ENCODE measurements at places on chromosomes 16 and 17.

DNA sequence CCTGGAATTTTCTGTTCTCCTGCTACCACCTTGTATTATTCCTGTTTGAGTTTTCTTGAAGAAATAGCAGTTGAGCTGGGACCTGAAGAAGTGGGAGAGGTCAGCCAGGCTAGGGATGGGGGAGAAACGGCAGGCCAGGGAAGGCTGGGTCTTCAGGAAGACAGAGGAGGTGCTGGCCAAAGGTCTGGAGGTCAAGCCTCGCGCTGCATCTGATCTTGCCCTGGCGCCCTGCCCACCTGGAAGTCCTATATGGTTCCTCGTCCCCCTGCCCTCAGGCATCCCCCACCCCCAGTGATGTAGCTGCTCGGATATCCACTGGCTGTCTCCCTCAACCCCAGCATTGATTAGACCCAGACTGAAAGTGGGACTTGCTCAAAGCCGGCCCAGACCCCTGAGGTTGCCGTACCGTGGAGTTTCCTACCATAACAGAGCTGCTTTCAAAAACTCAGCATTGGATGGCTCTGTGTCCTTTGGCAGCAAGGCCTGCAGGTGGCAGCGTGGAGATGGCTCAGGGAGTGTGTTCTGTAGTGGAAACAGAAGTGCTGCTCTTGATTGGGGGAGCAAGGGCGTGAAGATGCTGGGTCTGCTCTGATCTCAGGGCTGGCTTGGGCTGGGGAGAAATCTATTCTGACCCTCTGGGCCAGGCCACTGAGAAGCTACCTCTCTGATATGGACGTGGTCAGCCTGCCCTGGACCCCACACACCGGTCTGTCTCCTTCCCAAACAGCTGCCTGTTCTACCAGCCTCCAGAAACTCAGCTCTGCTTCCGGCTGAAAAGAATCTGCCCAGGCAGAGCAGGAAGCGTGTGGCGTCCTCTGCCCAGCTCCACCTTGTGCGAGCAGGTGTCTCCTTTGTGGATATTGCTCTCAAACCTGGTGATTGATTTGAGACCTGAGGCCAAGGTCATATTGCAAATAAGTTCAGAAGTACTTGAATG lies 107.0 kb upstream of the CACNG5 start:
- DNase-seq: peak; percentile 58

DNA sequence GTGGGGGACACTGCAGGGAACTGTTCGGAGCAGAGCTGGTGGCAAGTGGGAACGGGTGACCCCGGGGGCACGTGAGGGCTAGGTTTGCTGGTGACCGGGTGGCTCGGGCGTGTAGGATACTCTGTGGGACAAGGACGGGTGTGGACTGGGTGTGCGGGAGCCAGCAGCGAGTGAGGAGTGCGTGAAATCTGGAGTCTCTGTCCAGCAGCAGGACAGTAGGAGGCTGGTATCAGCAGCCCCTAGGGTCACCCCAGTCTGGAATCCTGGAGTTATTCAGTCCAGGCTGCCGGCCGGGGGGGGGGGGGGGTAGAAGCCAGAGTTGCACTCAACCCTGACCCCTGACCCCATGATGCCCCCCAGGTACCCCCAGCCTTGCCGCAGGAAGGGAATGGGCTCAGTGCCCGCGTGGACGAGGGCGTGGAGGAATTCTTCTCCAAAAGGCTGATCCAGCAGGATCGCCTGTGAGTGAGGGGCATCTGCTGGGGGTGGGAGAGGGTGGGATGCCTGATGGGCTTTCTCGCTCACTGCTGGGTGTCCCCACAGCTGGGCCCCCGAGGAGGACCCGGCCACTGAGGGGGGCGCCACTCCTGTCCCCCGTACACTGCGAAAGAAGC lies 6.2 kb downstream of the ACD start:
- DNase-seq: no peak

GRCh38 chr17:16215002-16215272 lies 397 bp downstream of the NCOR1 start:
- peak; percentile 18 for DNase-seq

DNA sequence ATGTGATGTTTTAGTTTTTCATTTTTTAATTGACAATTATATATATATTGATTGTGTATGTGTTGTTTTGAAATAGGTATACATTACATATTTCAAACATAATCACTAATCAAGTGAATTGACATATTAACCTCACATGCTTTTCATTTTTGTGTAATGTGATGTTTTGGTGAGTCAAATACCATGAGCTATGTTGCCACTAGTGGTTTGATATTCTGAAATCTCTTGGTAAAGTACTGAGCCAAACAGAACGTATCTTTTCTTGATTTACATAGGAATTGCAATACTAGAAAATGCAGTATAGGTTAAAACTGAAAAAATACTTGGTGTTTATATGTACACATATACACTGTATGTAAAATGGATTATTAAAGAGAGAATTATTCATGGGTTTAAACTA lies 65.2 kb upstream of the SIAH1 start:
- DNase-seq: no peak

DNA sequence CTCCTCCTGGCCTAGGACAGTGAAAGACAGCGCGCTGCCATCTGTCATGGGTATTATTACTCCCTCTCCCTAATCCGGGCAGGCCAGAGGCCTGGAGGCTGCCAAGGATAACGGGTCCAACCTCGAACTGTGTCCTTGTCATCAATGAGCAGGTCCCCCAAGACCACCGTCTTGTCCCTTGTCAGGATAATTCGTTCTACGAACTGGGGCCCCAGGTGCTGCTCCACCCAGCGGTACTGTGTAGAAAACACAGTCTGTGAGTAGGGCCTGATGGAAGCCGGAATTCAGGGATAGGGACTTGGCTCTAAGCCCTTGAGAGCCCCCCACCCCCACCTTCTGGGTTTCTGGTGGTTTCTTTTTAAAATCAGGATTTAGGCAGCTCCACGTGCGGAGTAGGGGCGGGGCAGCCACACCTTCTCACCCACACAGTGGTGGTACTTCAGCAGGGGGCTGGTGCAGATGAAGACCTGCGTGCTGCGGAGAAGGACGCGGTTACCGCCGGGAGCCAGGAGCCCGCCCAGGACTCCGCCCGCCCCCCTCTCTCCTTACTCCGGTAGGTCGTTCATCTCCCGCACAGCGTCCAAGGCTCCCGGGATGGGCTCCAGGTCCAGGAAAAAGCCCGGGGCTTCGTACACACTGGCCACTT lies 787 bp downstream of the NT5C start:
- peak; percentile 39 for DNase-seq

DNA sequence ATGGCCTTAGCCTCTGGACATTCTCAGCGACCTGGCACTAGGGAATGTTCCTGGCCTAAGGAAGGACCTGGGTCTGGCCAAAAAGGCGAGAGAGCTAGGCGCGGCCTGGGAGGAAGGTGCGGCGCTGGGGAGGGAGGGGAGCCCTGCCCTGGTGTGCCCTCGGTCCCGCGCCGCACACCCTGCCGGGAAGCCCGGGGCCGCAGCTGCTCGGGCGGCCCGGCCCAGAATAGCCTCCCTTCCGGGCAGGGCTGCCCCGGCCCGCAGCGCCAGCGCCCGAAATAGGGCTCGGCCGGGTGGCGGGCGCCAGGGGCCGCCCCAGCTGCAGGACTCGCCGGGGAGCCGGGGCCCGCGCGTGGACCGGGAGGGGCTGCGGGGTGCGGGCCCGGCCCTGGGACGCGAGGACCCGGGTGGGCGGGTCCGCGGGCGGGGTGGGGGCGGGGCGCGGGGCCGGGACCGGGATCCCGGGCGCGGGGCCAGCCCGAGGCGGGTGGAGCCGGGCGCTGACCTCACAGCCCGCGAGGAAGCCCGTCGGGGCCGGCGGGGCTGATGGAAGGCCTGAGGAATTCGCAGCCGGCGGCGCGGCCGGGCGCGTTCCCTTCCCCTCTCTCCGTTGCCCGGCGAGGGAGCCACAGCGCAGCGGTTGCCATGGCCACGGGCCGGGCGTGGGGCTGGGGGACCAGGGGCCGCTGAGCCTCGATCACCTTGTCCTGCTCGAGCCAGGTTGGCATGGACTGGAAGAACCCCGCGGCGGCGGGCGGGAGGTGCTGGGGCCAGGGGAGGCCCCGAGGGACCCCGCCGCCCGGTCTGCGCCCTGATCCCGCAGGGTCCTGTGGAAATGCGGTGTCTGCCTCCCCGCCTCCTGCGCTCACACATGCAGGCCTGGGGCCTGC lies 18.1 kb downstream of the SOCS3 start:
- peak; percentile 47 for DNase-seq
